ENCODE measurements at places on chromosomes 13 and 19.

DNA sequence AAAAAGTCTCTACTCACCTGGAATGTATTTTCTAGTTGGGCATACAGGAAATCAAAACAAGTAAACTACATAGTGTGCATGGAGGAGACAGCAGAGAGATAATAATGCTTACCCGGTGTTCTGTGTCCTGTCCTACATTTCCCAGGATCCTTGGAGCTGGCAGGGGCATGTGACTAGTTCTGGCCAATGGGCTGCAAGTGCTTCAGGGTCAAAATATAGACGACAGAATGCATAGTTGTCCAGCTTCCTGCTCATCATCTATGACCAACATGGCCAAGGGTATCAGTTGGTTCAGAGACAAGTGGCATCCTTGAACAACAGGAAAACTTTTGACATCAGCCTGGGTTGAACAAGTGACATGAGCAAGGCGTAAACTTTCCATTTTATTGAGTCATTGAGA lies 8.5 kb downstream of the ZNF317 start:
- DNase-seq = no peak

GRCh38 chr19:1560286-1560882 lies 7.7 kb downstream of the MEX3D start:
- DNase-seq = no peak

- no peak for DNase-seq
Observed at GRCh38 chr13:26213345-26213744, 8.8 kb downstream of the RNF6 start.

- no peak for DNase-seq
Observed at GRCh38 chr13:74644229-74644628, 510.0 kb upstream of the KLF12 start.

GRCh38 chr13:99363949-99364348 lies 56.8 kb upstream of the GPR183 start:
- no peak for DNase-seq

DNA sequence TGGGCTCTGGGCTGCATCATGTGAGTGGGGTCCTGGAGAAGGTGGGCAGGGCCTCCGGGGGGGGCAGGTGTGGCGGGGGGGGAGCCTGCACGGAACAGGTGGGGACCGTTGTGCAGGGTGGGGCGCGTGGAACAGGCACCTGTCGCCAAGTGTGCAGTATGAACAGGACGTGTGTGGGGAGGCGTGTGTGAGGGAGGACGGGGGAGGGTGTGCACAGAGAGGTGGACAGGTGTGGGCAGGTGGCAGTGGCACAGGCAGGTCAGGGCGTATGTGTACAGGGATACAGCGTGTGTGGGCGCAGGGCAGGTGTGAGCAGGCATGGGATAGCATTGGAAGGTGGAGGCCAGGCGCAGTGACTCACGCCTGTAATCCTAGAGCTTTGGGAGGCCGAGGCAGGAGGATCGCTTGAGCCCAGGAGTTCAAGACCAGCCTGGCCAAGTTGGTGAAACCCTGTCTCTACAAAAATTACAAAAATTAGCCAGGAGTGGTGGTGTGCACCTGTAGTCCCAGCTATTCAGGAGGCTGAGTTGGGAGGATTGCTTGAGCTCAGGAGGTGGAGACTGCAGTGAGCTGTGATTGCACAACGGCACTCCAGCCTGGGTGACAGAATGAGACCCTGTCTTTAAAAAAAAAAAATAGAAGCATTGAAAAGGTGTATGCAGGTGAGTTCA lies 3.2 kb downstream of the PLK5 start:
- no peak for DNase-seq

DNA sequence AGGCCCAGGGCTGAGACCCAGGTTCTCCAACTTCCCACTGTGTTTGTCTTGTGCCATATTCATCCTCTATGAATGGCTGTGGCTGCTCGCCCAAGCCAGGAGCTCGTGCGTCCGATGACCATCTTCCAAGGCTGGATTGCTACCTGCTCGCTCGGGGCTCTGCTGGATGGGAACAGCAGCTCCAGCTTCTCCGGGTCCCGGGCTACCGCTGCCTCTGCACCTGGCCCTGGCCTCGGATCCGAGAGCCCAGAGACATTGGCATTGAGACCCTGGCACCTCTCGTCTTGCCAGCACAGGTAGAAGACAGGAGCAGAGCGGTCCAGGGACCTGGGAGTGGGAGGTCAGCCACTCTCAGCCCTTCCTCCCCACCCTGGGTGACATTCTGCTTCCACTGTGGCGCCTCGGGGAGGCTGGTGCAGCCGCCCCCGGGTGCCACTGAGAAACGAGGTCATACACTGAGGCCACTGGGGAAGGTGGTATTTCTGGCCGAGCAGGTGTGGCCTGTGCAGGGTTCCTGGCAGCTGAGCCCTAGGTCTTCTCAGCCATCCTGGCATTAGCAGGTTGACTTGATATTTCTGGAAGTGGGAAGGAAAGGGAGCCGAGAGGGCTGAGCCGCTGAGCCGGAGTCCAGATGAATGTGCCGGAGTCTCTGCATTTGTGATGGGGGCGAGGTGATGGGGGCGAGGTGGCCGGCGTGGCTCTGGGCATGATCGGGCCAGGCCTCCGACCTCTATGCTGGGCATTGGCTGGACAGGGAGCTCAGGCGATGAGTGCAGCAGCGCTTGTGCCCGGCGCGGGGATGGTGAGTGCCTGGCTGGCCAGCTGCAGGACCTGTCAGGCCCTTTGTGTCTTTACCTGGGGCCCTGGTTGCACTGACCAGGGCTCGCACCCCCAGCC lies 18.6 kb downstream of the NDUFB7 start:
- DNase-seq = no peak

GRCh38 chr13:112668924-112669323 lies 20.9 kb upstream of the ATP11A start:
- DNase-seq = no peak

GRCh38 chr13:38763446-38764381 lies 76.8 kb downstream of the FREM2 start:
- DNase-seq = no peak

- no peak for DNase-seq
Observed at GRCh38 chr19:13057147-13057572, 45.5 kb downstream of the LYL1 start.

- no peak for DNase-seq
Observed at GRCh38 chr19:4909156-4909896, at the start of gene UHRF1. TSS of gene UHRF1 (plus strand) at chr19:4909501. CDS start at chr19:4910886, 1,385 bp downstream.

DNA sequence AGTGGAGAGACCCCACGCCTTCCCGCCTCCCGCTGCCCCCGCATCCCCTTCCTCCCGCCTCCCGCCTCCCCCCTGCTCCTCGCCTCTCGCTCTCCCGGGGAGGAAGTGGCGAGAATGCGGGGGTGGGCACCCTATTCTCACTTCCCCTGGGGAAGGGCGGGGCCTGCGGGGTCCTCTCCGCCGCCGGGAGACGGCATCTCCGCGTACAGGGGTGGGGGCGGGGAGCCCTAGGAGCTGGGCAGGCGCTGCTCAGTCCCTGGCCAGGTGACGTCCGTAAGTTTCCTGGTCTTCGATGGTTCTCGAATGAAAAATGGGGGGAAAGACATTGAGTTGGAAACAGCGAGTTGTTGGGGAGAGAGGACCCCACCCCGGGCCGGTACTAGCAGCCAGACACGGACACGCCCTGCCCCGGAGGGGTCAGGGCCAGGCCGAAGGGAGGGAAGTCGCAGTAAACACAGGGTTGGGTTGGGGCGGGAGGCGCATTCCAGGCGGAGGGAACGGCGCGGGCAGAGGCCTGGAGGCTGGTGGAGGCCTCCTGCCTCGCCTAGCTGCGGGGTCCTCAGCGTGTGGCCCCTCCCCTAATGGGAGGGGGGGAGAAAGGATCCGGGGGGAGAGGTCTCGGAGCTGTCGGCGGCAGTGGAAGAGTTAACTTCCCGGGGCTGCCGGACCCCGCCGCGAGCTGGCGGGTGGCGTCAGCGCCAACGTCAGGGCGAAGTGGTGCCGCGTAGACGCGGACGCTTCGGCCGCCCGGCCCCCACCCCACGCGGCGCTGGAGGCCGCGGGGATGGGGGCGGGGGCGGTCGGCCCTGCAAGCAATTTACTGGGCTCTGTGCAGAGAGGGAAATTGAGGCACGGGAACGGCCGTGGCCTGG lies 10.4 kb upstream of the JUND start:
- DNase-seq = peak; percentile 94

DNA sequence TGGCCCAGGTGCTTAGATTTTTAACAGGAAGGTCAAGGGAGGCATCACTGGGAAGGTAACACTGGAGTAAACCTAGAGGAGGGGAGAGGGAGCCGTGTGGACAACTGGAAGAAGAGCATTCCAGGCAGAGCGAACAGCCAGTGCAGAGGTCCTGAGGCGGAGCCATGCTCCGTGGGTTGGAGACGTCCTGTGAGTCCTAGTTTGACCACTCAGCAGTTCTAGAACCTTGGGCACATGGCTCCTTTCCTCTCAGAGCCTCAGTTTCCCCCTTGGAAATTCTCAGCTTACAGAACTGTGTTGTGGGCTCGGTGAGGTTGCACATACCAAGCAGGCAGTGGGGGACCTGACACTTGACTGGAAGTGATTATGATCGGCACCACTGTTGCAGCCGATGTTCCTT lies 130.9 kb downstream of the DPF1 start:
- no peak for DNase-seq

DNA sequence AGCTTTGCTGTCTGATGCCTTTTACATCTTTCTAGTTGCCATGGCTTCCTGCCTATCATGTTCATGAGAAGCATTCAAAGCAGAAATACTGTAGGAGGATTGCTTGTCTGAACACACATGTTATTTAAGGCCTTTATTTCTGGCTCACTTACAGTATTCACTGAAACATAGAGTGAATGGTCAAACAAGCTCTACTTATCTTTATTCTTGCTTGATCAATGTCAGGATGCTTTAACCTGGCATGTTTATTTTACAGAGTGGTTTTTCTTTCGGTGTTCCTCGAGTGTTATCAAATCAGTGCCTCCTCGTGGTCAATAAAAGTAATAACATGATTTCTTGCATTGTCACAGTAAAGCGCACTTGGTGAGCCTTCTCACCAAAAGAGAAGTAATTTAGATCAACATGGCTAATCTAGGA lies 73.5 kb upstream of the PCDH17 start:
- DNase-seq = no peak

DNA sequence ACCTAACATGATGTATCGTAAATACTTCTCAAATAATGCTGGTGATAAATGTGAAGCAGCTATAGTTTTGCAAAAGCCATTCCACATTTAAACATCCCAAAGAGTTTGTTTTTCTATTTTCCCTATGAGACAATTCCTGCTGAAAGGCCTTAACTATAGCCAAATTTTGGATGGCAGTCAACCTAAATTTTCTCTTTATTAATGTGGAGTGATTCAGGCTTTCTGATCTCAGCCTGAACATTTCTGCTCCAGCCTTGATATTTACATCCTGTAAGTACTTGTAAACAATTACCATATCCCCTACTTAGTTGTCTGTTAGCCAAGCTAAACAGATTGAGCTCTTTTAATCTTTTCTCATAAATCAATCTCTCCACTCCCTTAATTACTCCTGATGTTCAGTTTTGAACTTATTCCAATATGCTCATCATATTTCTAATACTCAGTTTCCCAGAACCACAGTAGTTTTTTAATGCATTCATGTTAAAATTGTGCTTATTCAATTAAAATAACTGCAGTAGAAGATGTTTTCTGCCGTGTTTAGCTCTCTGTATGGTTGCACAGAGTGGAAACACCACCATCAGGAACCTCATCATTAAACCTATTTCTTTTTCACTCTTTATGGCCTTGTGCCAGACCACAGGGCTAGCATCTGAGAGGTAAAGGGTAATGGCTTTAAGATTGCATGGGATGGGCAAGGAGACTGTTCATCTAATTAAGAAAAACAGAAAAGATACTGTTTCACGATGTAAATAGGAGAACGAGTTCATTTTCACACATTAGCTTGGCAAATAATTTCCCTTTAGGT lies 1235.2 kb upstream of the SLC10A2 start:
- DNase-seq = no peak

GRCh38 chr13:49566461-49566860 lies 18.9 kb downstream of the RCBTB1 start:
- DNase-seq = no peak

DNA sequence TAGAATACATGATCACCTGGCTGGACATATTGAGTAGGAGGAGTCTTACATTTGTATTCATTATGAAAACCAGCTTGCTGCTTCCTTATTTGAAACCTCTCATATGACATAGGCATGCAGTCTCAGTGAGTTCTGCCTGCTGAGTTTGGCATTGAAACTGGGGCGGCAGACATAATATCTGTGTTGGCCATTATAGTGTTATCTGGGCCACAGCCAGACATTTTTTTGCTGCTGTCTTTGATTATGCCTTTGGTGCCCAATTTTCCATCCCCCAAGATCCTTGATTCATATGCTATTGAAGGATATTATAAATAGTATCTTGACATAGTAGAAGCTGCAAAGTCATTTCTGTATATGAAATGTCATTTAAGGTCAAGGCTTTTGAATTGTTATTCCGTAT lies 15.8 kb downstream of the FREM2 start:
- DNase-seq = no peak

DNA sequence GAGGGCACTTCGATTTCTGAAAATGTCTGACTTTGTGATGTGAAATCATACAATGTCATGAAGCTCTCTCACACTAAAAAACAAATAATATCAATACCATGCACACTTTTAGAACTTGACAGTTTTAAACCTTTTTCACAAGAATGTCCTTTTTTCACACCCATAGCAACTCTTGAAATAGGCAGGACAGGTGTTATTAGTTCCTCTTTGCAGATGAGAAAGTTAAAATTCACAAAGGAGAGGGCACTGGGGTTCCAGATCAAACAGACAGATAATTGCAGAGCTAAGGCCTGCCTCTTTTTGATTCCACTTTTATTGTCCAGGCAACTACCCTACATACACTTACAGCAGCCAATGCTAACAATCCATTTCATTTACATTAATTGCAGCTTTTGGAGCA lies 142.8 kb downstream of the KLF12 start:
- no peak for DNase-seq

GRCh38 chr13:31749929-31750328 lies 10.6 kb downstream of the RXFP2 start:
- DNase-seq = no peak

GRCh38 chr13:33545492-33545891 lies 259.9 kb upstream of the STARD13 start:
- no peak for DNase-seq

DNA sequence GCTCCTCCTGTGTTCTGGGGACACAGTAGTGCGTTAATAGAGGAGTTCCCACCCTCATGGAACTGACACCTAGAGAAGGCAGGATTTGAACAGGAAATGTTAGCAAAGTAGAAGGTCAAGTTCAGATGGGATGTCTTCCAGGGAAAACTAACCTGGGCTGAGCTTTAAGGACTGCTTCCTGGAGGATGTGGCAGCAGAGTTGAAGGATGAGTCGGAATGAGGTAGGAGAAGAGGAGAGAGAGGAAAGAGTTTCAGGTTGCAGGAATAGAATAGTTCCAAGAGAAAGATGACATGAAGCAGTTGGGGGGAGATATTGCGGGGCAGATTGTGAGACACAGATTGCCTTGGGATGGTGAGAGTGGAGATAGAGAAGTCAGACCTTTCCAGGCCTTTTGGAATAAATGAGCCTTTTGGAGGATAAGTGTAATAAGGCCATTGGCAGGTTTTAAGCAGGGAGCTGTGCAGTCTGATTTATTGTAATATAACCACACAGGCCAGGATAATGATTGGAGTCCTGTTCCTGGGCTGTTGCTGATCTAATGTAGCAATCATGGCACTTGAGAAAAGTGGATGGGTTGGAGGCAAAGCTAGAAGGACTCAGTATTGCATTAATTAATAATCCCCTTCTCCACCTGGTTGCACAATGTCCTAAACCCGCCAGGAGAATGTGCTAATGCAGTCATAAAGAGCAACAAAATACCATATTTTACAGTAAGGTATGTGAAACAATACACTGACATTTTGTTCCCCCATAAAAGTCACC lies 205.4 kb downstream of the SHISA2 start:
- DNase-seq = no peak

GRCh38 chr19:35812220-35813042 lies at the start of gene PRODH2:
TSS of gene PRODH2 (minus strand) at chr19:35812845. CDS start at chr19:35812805, 40 bp downstream.
- no peak for DNase-seq

Data from inflammatory macrophage treated with lipopolysaccharide for 1 hour (primary cell).